ENCODE measurements at places on chromosomes 3 and 15.
A peak's percentile ranks its signal among the peaks of the same experiment; 100 is the strongest.

DNA sequence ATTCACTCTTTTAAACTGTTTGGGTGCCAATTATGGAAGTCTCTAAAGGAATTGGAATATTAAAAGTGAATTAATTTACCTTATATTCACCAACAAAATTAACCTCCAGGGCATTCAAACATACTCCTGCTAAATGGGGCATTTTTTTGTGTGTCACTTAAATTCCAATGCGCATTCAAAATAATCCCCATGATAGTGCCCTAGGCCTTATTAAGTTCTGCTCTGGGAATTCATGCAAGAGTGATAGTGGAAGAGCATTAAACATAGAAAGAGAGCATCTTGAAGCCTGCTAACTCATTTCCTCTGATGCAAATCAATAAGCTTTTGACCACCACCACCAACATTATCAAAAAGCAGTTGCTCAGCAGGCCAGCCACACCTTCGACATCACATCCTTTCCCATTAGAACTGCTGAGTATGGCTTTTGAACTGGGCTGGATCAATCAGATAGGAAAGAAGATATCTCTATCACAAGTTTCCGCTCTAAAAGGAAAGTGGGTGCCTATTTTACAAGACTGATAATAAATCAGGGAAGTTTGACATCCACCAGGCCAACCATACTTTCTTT is 156.7 kb downstream of the TMCO5A start:
- DNase-seq, result no peak

DNA sequence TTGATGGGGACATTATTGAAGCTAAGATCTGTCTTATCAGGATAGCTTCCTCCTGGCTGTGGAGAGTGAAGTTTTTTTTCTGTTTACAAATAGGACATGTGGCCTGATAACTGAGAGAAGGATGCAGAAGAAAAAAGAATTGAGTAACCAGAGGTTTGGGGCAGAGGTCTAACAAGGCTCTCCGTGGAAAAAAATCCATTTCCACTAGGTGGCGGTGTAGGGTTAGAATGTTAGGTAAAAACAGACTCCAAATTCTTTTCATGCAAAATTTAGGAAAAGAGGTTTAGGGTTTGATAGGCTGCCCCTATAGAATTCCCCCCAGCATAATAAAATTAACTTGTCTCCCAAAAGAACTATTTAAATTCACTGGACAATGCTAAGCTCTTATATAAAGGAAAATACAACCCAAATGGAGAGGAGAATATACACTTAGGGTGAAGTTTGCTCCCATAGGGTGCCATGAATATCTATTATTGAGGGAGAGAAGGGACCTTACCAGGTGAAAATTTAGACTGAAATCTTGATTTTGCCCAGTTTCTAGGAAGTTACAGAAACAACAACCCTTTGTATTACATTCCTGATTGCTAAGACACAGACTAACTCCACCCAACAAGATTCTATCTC is 1560.4 kb downstream of the OTOL1 start:
- peak; percentile 72 for DNase-seq

DNA sequence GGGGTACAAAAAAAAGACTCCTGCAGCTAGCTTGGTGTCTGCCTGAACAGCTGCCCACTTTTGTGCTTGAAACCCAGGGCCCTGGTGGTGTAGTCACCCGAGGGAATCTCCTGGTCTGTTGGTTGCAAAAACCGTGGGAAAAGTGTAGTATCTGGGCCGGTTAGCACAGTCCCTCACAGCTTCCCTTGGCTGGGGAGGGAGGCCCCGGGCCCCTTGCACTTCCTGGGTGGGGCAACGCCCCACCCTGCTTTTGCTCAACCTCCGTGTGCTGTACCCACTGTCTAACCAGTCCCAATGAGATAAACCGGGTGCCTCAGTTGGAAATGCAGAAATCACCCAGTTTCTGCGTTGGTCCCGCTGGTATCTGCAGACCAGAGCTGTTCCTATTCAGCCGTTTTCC is 211.7 kb upstream of the ZPLD1 start:
- no peak for DNase-seq

DNA sequence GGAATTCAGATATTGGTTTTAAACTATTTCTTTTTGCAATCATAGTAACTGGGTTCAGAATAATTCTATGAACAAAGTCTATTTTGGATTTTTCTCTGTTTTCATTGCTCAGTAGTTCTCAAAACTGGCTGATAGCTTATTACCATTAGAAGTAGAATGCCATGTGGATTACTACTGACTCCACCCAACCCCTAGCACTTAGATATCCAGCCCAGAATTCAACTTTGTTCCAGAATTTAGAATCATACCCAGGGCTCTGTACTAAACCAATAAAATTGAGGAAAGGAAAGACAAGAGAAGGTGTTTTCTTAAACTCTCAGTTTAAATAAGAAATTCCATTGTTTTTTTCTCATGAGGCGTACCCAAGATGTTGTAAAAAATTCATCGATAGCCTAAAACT is 39.0 kb upstream of the ABHD10 start:
- no peak for DNase-seq

DNA sequence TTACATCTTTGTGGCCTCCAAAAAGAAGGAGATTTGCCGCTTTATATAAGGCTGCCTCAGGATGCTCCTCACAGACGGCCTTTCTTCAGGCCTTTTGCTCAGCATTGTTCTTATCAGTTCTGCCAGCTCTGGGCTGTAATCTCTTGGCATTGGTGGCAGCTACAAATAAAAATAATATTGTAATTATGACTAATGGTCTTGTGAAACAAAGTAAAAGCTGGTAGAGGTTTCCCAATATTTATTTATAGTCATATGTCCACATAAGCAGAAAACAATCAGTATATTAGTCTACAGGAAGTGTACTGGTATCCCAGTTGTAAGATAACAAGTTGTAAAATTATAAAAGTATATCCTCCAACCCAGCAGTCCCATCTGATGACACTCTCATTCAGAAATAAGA is 7.3 kb downstream of the NEK4 start:
- DNase-seq, result peak; percentile 73

- no peak for DNase-seq
Observed at GRCh38 chr3:85535517-85535916, 576.7 kb downstream of the CADM2 start.

DNA sequence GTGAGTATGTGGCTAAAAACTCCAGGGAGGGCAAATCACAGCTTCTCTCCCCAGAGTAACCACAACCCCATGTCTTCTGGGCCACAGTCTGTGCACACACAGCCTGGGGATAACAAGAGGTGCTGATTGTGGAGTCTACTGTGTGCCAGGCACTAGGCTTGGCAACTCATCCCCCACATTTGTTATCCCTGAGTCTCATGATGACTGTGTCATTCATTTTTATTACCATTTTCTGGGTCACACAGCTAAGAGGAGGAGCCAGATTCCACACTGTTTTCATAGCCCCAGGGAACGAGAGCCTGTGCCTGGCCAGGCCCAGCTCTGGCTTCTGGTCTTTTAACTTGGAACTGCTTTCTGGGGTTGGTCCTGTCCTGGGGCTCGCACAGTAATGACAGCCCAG is 34.5 kb downstream of the ESYT3 start:
- no peak for DNase-seq

DNA sequence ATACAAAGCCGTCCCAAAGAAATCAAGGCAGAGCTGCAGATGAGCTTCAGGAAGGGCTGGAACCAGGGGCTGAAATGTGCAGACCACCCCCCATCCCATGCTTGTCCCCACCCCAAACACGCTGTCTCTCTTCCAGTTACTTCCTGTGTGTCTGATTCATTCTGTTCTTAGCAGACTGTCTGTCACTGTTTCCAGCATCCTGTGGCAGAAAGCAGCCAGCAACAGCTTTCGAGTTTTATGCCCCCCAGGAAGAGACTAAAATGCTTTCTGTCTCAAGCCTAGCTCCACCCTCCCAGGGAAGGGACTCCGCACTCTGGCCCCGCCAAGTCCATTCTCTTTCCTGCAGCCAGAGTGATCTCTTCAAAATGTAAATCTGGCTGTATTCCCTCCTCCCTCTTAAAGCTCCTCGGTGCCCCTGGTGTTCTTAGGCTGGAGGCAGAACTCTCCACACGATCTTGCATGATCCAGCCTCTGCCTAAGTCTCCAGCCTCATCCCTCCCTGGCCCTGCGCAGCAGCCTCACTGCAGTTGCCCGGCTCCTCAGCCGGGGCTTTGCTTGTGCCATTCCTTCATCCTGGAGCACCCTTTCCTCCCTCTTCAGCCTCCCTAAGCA is 41.5 kb downstream of the HRH1 start:
- DNase-seq, result peak; percentile 66

GRCh38 chr15:88711806-88712205 is 73.0 kb downstream of the ISG20 start:
- DNase-seq, result no peak

GRCh38 chr3:171811295-171811912 is 1.1 kb upstream of the PLD1 start:
- DNase-seq, result peak; percentile 99

- no peak for DNase-seq
Observed at GRCh38 chr3:127573401-127573800, 17.1 kb downstream of the TPRA1 start.

DNA sequence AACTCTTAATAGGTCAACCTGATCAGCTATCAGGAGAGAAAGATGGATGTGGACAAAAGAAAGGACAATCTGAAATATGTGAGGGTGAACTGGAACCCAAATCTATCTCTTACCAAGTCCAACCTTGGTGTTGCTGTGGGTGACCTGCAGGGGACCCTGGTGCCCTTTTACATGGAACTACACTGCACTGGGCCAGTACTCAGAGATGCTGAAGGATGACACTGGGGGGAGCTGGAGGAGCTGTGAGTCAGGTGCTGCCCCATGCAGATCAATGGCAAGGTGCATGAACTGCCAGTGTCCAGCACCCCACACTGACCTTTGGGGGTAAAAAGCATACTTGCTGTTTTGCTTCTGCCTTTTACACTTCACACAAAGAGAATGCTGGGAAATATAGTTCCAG is 55.6 kb upstream of the TBC1D5 start:
- no peak for DNase-seq

- DNase-seq, result no peak
Observed at GRCh38 chr3:120536642-120537041, 59.5 kb upstream of the NDUFB4 start.

GRCh38 chr15:51229907-51230330 is 108.5 kb downstream of the CYP19A1 start:
- DNase-seq, result peak; percentile 62

DNA sequence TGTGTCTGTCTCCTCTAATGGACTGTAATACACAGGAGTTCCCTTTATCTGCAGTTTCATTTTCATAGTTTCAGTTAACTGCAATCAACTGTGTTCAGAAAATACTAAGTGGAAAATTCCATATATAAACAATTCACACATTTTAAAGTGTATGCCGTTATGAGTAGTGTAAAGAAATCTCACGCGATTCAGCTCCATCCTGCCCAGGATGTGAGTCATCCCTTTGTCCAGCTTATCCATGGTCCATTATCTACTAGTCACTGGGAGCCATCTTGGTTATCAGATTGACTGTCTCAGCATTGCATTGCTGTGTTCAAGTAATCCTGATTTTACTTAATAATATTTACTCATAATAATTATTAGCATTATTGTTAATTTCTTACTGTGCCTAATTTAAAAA is 14.5 kb downstream of the ZPLD1 start:
- peak; percentile 31 for DNase-seq

DNA sequence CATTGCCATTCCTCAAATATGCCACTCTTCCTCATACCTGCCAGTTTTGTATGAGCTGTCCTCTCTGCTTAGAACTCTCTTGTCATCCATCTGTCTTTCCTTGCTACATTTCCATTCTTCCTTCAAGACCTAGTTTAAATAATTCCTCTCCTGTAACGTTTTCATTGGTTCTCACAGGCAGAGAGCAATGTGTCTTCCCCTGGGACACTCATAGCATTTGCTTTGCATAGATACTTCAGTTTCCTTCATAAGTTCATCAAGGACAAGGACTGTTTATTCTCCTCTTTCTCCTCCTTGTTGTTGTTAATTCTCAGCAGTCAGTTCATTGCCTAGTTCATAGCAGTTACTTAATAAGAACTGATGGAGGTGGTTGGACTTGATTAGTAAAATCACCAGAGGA is 10.5 kb downstream of the NR2C2 start:
- DNase-seq, result no peak

DNA sequence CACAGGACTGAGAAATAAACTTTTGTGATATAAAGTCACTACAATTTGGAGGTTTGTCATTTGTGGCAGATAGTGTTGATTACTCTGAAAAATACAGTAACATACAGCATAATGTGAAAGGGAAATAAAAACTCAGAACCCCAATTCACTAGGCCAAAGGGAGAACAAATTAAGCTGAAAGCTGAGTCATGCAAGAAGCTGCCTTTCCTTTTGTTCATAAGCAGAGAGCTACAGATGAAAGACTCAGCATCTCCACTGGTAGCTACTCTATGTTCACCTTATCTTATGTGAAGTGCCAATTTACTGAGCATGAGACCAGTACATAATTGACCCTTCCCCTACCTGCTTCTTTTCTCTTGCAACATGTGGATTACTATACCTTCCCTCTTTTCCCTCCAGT is 19.3 kb upstream of the SLTM start:
- DNase-seq, result peak; percentile 34

GRCh38 chr3:80676866-80677265 is 909.1 kb upstream of the ROBO1 start:
- peak; percentile 9 for DNase-seq

- no peak for DNase-seq
Observed at GRCh38 chr15:25712192-25712960, 150.8 kb downstream of the ATP10A start.
